ENCODE measurements at places on chromosomes 12 and 14. TPM values are rescaled to one million over a fixed set of nuclear protein-coding genes. Genes with fewer than 3 reads are reported as not detected.
A peak's percentile ranks its signal among the peaks of the same experiment; 100 is the strongest.

- no peak for DNase-seq
These were observed 13.1 kb upstream of the CIPC start for GRCh38 chr14:77084985-77085384.

The GLI1 gene
- 0.48 TPM for total RNA-seq

The RNASE7 gene
- total RNA-seq, result not detected

DNA sequence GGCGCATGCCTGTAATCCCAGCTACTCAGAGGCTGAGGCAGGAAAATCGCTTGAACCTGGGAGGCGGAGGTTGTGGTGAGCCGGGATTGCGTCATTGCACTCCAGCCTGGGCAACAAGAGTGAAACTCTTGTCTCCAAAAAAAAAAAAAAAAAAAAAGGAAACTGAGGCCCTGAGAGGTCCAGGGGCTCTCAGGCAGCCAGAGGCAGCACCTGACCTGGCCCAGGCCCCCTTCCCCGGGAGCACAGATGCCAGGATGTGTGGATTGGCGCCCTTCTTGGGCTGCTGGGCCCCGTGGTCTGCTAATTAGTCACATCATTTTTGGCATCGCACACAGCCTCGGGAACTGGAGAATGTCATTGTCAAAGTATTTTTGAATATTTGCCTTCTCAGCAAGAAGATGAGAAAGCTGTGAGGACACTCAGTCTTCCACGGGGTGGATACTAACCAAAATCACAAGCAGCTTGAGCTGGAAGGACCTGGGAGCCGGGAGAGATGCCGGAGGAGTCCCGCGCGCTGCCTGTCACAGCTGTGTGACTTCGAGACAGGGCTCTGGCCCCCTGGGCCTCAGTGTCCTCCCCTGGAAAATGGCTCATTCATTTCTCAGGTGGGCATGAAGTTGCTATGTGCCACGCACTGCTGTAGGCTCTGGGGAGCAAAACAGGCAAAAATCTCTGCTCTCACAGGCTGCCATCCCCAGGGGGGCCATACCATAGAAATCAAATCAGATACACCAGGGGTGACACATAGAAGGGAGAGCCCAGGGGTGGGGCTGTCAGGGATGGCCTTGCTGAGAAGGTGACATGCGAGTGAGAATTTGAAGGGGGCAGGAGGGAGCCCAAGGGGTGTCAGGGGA lies 12.5 kb upstream of the RCOR1 start:
- no peak for DNase-seq

GRCh38 chr12:2886768-2887450 lies 3.8 kb upstream of the TULP3 start:
- no peak for DNase-seq

GRCh38 chr12:46100551-46101484 lies 110.4 kb upstream of the SCAF11 start:
- no peak for DNase-seq

DNA sequence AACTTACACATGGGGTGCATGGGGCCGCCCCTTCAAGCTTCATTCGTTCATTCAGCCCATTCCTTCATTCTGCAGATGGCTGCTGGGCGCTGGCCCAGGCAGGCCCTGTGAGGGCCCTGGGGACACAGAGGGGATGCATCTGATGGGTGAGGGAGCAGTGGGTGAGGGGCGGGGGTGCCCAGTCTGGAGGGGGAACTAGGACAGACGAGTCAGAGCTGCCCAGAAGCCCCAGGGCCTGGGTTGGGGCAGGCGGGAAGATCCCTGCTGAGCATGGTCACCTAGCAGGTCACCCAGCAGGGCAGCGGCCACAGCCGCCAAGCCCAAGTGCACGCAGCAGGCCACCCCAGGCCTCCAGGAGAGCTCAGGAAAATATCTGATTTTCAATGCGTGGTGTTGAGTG lies 14.1 kb downstream of the TRMT61A start:
- no peak for DNase-seq

- no peak for DNase-seq
These were observed 41.3 kb downstream of the CCNK start for GRCh38 chr14:99522457-99522891.

DNA sequence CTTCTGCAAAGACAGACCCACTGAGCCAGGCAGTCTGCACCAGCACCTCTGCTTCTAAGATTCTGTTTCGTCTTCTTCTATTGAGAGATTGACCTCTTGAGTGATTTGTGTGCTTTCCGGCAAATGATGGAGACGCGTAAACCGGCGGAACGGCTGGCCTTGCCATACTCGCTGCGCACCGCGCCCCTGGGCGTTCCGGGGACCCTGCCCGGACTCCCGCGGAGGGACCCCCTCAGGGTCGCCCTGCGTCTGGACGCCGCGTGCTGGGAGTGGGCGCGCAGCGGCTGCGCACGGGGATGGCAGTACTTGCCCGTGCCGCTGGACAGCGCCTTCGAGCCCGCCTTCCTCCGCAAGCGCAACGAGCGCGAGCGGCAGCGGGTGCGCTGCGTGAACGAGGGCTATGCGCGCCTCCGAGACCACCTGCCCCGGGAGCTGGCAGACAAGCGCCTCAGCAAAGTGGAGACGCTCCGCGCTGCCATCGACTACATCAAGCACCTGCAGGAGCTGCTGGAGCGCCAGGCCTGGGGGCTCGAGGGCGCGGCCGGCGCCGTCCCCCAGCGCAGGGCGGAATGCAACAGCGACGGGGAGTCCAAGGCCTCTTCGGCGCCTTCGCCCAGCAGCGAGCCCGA lies 703 bp downstream of the ASCL4 start:
- DNase-seq, result no peak

DNA sequence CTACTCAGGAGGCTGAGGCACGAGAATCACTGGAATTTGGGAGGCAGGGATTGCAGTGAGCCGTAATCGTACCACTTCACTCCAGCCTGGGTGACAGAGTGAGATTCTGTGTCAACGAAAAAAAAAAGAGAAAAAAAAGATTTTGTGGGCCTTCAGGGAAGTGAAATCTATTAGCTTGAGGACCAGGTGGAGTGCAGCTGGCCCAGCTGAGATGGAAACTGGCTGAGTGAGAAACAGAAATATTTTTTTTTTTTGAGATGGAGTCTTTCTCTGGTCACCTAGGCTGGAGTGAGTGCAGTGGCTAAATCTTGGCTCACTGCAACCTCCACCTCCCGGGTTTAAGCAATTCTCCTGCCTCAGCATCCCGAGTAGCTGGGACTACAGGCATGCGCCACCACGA lies 2.3 kb upstream of the CLEC4C start:
- no peak for DNase-seq

DNA sequence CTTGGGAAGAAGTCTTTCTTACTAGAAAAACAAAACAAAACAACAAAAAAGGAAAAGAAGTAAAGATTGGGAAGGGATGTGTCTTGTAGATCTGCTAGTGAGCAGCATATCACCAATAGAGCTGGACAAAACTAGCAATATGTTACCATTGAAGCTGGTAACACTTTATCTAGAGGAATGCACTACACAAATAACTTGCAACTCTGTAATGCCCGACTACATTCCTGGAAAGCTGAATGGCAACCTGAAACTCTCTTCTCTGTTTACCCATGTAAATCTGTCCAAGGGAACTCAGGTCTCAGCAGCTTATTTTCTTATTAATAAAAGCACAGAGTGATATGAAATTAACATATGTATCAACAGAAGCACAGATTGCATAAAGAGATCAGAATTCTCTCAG lies 624.4 kb downstream of the KCNH5 start:
- DNase-seq, result peak; percentile 39

GRCh38 chr12:124577374-124577773 lies 10.0 kb upstream of the NCOR2 start:
- DNase-seq, result no peak

The KRT81 gene
- total RNA-seq, result 0.28 TPM

The TMEM179 gene
- not detected for total RNA-seq

DNA sequence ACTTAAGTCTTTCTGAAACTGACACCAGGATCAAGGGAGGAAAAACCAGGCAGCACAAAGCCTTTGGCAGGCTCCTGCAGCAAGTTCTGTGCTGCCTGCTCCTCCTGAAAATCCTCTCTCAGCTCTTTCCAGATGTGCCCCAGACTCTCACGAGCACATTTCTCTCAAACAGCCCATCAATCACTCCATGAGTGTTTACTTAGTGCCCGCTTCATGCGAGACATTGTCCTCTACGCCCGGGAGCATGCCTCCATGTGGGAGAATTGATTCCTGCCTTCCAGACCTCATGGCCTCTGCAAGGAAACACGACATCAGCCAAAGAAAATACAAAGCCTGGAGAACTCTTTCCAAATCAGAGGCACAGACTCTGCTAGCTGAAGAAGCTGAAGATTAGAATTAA lies 46.5 kb upstream of the TSPAN11 start:
- DNase-seq, result no peak

The PPP1R1A gene
- 0.43 TPM for total RNA-seq

DNA sequence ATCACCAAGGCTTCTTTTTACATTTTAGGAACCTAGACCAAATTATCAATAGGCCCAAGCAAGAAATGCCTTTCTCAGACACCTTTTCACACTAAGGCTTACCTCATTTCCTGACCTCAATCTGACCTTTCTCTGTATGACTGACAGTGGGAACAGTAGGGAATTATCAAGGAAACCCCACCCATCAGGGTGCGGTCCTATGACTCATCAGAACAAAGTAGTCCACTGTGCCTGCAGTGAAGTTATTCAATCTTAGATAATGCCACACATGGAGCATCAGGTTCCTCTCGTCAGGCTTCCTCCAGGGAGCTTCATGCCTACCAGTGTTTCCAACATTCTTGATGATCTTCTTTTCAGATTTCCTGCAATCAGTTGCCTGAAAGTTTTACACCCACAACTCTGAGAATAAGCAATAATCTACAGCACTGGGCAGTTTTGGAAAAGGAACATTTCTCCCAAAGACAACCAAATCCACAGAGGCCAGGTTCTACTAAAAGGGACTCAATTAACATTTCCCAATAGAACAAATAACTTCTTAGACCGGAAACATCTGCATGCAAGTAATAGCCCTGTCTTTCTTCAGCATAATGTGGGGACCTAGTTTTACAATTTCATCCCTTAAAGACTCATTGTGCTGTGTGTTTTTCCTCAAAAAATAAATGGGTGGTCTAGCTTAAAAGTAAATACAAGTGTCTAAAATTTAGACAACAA lies 35.9 kb upstream of the TMTC2 start:
- DNase-seq, result peak; percentile 69

The NFKBIA gene
- 33.4 TPM for total RNA-seq

The GPR135 gene
- total RNA-seq, result 0.77 TPM

The ZFHX2 gene
- 1.4 TPM for total RNA-seq

GRCh38 chr12:116441292-116441691 lies 117.9 kb upstream of the MAP1LC3B2 start:
- DNase-seq, result no peak

The HELB gene
- 3.9 TPM for total RNA-seq

GRCh38 chr12:12599750-12600643 lies 11.7 kb upstream of the CREBL2 start:
- DNase-seq, result peak; percentile 16

DNA sequence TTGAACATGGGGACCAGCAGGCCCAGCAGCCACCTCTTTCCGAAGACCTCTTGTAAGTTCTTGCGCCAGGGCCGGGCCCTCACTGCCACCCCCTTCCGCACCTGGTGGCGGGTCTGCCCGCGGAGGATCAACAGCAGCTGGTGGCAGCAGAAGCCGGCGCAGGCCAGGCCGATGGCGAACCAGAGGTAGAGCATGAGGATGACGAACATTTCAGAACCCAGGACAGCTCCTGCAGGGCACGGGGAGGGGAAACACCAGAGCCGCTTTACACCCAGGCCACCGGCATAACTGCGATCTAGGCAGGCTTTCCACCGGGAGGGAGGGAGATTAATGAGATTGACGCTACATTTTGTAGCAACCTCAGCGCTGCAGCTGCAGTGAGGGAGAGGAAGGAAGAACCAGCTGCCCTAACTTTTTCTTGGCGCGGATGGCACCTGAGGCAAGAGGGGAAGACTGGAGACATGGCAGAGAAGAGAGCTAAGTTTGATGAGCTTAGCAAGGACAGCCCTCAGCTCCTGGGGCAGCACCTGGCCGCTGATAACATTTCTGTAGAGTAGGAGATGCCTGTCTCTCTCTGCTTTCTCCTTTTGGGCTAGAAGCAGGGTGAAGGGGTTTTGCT lies 7.8 kb downstream of the ZDHHC22 start:
- DNase-seq, result peak; percentile 84

DNA sequence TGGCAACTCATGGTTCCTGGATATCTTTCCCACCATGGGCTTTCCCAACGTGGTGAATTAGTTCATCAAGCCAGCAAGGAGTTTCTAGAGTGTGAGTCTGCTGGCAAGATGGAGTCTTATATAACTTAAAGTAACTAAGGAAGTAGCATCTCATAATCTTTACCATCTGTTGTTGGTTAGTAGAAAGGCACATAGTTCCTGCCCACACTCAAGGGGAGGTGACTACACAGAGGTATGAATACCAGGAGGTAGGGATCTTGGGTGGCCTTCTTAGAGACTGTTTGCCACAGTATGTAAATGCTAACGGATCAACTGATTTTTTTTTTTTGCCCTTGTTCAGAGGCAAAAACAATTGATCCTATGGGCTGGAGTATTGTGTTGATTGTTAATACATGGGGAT lies 446.9 kb downstream of the ATP23 start:
- DNase-seq, result no peak

The EIF2B1 gene
- total RNA-seq, result 62.1 TPM

The SLC5A8 gene
- total RNA-seq, result not detected

GRCh38 chr14:100810861-100811461 lies 15.0 kb upstream of the MEG3 start:
- DNase-seq, result no peak

- DNase-seq, result no peak
These were observed 75.0 kb downstream of the ACADS start for GRCh38 chr12:120800665-120801064.

The LRRC9 gene
- 1.2 TPM for total RNA-seq

The SLC7A7 gene
- 380 TPM for total RNA-seq

The PTGER2 gene
- total RNA-seq, result 0.39 TPM

The GALNT6 gene
- total RNA-seq, result 190 TPM
